Stimulated activated CD8-positive, alpha-beta memory T cell treated with anti-CD3 and anti-CD28 coated beads, Interleukin-15, amount 100 ng/mL, for 4 hours (primary cell): ENCODE measurements at places on chromosomes 7 and 10.

- no peak for DNase-seq
Observed at GRCh38 chr7:24580283-24580946, 7.2 kb downstream of the PALS2 start.

DNA sequence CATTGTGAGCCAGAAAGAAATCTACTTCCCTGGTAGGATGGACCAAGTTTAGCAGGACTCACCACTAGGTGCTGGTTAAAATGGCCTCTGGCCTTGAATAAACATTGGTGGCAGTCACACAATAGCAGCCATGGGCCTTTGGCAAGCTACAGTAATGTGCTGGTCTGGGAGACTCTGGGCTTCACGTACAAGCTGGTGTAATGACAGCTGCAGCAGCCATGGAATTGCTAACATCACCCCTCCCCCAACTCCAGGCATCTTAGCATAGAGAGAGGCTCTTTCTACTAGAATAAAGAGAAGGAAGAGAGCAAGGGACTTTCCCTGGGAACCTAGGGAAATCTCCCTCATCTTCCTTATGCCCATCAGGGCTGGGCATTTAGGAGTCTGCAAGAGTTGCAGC lies 205.1 kb upstream of the SEMA3A start:
- no peak for DNase-seq

- no peak for DNase-seq
Observed at GRCh38 chr10:122149561-122150505, 121.3 kb upstream of the BTBD16 start.

- no peak for DNase-seq
Observed at GRCh38 chr7:50953820-50954219, 171.1 kb upstream of the GRB10 start.

DNA sequence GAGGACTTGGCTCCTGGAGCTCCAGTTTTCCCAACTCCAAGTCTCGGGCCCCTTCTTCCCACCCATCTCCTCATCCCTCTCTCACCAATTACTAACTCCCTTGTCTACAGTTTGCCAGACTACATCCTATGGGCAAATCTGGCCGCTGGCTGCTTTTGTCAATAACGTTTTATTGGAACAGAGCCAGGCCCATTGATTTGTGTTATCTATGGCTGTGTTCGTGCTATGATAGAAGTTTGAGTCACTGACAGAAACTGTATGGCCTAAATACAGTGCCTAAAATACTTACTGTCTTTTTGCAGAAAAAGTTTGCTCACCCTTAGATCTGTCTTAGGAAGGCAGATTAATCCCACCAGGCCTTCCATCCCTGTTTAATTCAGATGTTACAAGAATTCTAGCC lies 71.3 kb downstream of the PIP4K2A start:
- DNase-seq = no peak

DNA sequence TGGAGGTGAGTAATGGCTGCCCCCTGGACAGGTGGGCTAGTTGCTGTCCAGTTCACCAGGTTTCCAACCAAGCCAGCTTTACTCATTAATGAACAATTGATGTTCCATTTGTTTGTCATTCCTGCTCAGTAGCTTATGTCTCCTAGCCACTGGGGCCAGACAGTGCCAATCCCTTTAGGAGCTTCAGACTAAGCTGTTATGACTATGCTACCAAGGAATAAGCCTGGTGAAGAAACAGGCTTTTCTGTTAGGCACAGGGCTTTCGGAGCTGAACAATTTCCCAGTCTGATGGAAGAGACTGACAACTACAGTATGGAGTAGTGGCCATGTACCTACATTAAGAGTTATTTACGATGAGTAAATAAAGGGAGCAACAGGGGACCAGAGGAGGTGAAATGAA lies 2.1 kb upstream of the FMC1 start:
- no peak for DNase-seq

- DNase-seq = no peak
Observed at GRCh38 chr7:94382746-94383145, 11.9 kb upstream of the COL1A2 start.

DNA sequence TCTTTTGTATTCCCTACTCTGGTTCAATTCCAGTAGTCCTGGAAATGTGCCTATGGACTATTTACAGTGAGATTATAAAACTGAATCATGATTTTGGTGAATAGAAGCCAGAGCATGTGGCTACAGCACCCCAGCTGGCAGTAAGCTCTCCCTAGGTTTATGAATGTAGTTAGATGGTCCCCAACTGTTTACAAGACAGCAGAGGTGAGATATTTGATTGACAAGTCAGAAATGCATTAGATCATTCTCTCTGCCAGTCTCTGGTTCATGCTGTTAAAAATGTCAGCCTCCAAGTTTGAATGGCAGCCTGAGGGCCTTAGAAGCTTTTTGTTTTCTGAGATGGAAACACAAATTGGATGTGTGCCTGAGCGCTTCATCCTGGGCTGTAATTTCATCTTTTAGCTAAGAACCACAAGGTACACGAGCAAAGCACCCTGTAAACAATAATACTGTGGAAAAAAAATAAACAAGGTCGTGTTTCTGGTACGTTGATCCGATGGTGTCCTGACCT lies 85.0 kb downstream of the BTRC start:
- DNase-seq = no peak

GRCh38 chr10:4691301-4691700 lies 134.7 kb upstream of the AKR1E2 start:
- no peak for DNase-seq

DNA sequence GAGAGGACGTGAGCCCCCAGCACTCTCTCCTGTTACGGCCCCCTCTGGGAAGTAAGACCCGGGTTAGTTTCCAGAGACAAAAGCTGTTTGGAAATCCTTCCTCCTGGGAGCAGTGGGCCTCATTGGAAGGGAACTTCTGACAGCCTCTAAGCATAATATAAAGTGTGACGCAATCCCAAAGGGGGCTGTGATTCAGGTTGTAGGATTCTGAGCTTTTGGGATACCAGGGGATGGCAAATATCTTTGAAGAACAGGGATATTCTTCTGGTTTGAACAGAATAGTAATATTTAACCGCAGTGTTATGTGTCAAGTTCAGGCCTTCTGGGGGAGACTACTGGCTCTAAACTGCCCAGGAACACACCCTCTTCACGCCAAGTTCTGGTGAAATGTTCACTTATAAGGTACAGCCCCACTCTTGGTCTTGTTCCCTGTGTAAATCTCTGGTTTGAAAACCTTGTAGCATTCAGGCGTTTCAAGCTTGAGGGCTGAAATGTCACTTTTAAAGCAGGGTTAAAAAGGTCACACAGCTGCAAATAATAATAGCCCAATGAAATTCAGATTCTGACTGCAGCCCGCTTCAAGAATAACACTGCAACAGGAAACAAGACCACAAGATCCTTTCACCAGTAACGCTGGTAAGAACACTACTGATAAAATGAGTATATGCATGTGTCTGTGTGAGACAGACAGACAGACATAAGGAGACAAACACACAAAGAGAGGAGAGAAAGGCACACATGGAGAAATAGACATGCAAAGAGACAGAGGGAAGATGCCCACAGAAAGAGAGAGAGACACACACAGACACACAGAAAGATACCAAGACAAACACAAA lies 69.0 kb downstream of the CREB5 start:
- no peak for DNase-seq

DNA sequence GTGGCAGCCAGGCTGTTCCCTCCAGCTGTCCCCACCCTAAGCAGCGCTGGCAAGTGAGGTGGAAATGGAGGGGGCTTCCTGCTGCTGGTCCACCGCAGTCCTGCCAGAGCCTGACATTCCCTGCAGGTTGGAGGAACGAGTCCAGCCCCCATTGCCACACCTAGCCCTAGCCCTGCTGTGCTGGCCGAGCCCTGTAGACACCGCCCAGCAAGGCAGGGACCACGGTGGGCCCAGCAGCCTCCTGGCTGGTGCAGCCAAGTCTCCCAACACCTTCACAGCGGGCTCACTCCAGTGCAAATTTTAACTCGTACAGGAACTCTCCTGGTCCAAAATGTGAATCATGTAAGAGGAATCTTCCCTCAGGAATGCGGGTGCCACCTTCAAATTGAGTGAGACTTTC lies 116.3 kb downstream of the PAXIP1 start:
- DNase-seq = no peak

DNA sequence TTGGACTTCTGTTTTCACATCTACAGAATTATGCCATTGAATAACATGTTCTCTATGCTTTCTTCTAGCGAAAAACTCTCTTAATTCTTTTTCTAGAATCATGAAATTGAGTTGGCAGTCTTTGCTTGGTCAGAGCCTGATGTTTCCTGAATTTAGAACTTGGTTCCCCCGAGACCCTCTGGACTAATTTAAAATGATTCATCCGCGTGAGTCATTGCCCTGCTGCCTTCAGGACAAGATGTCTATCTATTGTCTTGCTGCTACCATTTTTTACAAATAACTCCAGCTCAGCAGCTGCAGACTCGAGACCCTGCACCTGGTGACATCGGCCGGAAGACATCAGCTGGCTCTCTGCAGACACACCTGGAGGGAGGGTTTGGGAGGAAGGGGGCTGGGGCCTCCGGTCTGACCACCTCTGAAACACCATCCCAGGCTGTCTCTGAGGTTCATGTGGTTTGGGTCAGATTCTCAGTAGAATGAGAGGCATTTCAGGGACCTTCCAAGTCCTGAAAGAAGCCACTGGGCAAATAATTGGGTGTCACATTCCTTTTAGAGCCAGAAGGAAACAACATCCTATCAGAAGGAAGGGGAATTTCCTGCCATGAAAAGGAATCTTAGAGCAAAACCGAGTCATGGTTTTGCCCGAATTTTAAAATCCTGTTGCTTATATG lies 20.9 kb upstream of the KLF6 start:
- DNase-seq = peak; percentile 37

GRCh38 chr10:4662576-4663161 lies 163.3 kb upstream of the AKR1E2 start:
- DNase-seq = no peak

- no peak for DNase-seq
Observed at GRCh38 chr7:143519411-143520131, 41.9 kb downstream of the TAS2R41 start.

DNA sequence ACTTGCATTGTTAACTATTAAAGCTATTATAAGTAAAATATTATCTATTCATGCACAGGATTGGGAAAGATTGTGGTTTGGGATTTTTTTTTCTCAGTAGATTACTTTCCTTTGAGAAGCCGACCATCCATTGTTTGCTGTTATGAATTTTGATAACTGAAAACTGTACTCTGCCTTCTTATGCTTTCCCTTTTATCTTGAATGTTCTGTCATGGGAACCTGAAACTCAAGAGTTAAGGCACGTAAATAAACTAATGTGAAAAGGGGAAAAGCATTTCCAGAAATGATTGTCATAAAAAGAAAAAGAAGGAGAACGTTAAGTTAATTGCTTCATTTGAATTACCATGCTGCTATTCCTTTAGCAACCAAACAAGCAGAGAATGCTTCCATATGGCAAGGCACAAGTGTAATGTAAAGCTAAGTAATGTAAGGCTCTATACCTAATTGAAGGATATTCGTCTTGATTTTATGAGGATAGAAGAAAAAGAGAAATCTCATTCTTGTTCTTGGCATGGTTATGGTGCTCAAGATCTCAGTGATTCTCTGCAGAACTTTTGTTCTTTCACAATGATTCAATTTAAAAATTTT lies 370.8 kb downstream of the AUTS2 start:
- DNase-seq = no peak

DNA sequence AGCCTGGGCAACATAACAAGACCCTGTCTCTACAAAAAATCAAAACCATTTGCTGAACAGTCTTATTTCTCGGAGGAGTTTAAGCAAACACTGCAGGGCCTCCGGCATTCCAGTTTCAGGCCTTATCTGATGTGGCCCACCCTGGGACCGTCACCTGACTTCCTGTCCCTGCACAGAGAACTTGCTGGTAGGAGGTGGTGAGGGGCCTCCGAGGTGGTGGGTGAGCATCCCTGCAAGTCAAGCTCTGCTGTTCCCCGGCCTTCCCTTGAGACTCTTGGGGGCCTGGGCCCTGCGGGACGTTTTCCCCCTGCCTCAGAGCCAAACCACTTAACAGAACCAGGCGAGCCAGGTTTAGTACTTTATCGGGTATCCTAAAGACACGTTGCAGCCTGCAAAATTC lies 44.5 kb upstream of the AP5Z1 start:
- DNase-seq = no peak

DNA sequence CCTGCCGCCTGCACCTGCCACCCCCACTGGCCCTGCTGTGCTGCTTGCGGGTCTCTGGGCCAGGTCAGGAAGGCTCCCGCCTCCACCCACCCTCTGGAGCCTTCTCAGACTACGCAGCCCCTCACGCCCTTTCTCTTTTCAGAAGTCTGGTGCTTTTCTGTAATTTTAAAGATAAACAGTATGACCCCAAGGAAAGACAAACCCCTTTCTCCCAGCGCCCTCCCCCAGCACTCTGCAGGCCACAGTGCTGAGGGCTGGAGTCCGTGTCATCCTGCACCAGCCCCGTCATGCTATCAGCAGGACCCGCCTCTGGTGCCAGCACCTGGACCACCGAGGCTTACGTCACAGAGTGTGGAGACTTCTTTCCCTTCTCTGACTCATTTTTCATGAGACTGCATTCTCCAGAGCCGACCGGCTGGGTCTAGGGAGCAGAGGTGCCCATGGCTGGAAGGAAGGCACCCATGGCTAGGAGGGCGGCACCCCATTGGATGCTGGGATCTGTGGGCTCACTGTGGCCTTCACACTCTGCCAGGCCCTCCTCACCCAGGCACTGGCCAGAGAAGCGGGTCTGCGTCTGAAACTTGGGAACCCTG lies 53.4 kb downstream of the CFAP46 start:
- no peak for DNase-seq

DNA sequence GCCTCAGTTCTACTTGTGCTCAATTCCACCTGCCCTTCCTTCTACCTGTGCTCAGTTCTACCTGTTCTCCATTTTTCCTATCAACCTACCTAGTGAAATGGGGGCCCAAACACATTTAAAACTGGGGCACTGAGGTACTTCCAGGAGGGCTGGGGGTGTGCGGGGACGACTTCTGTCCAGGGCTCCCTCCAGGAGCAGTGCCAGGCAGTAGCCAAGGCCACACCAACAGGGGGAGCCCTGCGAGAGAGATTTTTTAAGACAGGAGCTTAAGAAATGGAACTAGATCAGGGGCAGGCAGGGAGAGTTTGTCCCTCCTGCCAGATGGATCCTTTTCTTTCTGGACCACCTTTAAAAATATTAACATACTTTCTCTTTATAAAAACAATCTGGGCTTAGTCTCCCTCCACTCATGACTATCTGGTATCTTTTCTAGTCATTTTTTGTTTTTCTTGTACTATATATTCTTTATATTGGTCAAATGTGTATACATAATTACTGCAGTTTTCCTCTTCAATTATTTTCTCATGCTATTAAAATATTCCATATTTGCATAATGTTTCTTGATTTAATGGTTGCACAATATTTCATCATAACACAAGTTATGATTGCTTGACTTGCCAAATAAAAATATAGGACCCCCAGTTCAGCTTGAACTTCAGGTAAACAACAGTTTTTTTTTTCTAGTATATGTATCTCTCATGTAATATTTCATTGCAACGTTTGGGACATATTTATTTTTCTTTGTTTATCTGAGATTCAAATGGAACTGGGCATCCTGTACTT lies 47.3 kb upstream of the INSYN2A start:
- DNase-seq = no peak
